Small intestine (tissue), 16 donors: ENCODE measurements at places on chromosomes 5 and 9.

- no peak for DNase-seq
These were observed 154.2 kb downstream of the ESM1 start for GRCh38 chr5:54831233-54831632.

DNA sequence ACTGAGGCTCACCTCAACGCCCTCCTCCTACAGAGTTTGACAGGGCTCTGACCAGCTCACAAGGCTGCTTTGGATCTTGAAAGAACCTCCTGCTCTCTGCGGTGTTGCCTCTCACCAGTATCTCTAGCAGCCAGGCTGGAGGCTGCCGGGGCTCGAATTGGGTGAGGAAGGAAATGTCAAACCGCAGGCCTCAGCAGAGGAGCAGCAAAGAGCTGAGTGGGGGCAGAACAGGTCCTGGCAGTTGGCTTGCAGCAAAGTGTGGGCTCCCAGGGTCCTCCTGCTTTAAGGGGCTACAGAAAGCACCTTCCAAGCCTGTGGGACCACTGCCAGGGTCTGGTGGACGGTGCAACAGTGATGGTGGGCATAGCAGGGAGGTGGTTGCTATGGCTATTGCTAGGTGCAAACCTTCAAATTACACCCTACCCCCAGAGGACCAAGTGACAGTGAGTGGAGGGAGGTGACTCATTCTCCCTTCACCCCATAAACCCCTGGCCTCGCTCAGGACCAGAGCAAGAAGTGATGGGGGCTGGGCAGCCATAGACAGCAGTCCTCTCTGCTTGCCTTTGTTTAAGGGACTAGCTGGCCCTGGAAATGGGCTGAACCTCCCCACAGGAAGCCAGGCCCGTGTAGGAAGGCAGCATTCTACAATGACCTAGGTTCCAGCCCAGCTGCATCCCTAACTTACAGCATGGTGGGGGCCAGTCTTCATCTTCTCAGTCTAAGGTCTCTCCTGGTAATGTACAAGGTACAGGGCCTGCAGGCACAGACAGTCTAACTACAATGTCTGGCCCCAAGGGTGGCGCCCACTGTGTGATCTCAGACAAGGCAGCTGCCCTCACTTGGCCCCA is 18.7 kb downstream of the LCP2 start:
- peak; percentile 13 for DNase-seq

DNA sequence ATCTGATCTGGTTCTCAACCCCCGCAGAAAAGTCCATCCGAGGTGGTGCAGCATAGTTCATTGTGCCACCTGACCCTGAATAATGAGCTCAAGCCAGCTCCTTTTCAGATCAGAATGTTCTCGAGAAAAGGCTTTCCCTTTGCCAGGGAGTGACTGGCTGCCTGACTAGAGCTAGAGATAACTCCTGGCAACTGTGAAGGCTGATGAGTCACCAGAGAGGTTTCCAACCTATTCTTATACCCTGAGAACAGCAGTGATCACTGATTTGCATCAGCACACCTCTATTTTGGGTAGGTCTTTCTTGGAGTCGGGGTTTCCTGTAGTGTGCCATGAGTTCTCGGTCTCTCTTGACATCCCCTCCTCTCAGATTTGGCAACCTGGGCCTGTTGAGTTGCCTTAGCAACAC is 127.9 kb downstream of the PIK3R1 start:
- peak; percentile 88 for DNase-seq

- DNase-seq = no peak
These were observed 11.8 kb downstream of the NREP start for GRCh38 chr5:111745075-111745739.

DNA sequence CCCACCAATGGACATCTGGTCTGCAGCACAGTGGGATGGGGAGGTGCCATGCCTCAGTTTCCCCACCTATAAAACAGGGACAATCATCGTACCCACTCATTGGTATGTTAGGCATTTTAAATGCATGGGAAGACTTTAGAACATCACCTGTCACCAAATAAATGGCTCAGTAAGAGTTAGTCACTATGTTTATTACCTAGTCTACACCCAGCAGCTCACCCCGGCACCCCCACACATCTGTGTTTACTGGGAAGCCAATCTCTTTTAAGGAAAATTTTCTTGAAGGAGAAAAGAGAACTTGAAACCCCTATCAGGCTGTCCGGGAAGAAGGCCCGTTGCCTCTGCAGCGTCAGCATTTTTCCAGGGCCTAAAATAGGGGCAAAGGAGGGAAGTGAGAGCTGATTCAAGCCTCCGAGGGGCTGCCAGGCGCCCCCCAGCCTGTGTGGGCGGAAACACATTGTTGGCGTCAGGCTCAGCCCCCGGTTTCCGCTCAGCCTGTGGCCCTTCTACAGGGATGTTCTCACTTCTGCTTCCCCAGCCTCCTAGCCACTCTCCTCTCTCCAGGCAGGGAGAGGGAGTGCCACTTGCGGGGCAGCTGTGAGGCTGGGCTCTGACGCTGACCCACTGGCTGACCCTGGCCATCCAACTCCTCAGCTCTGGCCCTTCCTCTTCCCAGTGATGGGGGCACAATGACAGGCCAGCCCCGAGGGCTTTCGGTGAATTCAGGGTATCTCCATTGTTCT is 4.6 kb downstream of the CSF1R start:
- no peak for DNase-seq

- no peak for DNase-seq
These were observed 362.3 kb downstream of the MAT2B start for GRCh38 chr5:163867738-163868137.

DNA sequence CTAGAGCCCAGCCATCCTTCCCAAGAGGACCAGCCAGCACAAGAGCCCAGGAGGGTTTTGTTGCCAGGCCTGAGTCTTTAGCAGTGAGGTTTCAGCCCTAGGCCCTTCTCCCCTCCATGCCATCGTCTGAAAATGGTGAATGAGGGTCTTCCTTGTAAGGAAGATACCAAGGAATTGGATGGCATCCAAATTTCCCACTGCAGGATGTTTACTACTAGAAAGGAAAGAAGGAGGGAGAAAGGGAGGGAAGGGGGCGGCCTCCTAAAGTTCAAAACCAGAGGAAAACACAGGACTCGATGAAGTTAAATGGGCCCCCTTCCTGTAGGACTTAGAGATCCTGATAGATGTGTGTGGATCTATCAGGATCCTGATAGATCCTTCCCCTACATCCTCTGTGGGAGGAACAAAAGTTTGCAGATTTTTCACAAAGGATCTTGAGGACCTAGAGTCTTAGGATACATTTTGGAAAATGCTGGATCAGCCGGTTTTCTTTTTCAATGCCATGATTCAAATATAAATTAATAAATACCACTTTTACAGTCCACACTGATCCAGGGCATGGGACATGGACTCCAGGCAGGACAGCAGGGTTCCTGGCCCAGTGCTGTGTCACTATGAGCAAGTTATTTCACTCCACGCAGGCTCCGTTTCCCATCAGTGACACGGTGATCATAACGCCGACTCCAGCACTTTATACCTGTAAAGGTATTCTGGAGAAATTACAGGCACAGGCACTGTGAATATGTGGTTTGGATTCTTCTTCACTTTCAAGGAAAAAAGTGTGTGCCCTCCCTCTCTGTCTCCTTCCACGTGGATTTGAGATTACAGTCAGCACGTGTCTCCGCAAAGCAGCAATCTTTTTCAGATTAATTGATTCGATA is 40.9 kb downstream of the C5orf15 start:
- no peak for DNase-seq

GRCh38 chr9:35813434-35814105 is 1.3 kb downstream of the HINT2 start:
- DNase-seq = peak; percentile 48

DNA sequence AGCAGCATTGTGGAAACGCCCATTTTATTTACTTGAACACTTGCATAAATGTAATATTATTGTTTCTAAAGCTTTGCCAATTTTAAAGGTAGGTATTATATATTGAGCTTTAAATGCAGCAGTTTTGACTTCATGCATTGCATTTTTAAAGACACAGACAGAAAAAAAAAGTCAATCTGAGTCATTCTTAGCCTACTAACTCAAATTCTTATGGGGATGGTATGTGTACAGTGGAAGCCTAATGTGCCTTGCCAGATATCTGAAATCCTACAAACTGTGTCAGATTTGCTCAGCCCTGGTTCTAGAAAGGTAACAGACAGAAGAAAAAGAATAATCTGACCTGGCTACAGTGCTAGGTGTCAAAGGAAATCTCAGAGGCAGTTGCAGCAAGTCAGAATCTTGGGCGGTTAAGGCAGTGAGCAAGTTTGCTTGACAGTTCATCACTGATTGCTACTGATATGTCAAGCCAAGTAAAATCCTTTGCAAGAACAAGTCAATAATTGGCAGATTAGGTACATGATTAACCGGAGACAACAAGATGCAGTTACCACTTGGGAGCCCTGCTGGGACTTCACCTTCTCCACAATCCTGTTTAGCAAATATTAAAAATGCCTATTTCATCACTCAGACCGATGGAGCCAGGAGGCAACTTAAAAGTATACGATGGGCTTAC is 224.8 kb upstream of the WWC1 start:
- no peak for DNase-seq

GRCh38 chr5:108607421-108607820 is 140.3 kb upstream of the FER start:
- DNase-seq = no peak

DNA sequence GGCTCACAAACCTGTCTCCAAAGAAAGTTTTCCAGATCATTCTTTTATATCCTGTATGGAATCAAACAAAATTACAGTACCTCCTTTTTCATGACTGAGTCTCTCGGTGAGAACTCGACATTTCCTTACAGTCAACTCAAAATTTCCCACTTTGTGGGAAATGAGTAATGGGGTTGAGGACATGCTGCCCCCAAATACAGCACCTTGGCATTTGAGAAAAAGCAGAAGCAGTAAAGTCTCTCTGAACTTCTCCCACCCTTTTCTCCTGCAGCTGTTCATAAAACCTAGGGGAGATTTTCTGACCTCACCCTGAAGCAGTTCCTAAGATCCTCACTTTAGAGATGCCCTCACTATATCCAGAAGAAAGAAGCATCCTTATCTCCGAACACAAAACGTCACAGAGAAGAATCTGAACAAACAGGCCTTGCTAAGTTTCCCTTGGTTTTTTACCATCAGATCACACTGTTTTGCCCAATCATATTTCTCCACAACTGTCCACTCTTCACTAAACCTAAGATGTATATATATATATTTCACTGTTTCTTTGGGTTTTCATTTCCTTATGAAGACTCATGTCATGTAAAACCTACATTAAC is 96.1 kb upstream of the APC start:
- no peak for DNase-seq

- DNase-seq = no peak
These were observed 28.4 kb downstream of the ZFP62 start for GRCh38 chr5:180832638-180833068.

DNA sequence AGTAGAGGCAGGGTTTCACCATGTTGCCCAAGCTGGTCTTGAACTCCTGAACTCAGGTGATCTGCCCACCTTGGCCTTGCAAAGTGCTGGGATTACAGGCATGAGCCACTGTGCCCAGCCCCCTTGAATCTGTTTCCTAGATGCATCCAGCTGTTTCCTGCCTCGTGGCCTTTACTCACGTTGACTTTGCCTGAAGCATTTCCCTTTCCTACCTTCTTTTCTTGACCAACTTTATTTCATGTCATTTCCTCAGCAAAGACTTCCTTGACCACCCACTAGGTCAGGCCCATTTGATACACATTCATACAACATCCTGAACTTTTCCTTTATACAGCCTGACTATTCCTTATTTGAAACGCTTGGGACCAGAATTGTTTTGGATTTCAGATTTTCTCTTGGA is 51.0 kb downstream of the DOCK2 start:
- DNase-seq = no peak

- no peak for DNase-seq
These were observed 102.0 kb downstream of the CAVIN4 start for GRCh38 chr9:100679834-100680233.

- peak; percentile 88 for DNase-seq
These were observed 804 bp downstream of the TTC39B start for GRCh38 chr9:15306068-15306756.

DNA sequence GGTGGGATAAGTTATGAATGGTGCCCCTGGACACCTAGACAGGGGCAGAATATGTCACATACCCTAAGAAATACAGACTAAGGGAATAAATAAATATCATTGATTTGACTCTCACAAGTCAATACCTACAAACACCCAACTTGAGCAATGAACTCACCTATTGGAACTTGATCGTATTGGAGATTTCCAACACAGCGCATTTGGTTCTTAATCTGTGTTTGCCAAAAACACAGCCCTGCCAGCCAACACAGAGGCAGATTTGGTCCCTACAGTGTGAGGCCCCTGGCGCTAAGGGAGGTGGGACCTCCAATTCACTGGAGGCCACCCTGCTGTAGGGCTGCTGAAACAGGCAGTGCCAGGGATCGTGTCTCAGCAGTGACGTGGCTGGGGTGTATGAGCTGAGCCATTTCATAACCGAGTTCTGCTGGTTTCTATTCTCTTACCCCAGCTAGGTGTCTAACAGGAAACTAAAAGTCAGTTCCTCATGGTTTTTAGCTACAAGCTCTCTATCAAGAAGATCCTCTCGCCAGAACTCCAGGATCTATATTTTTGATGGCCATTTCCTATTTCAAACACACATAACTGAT is 84.5 kb downstream of the SLC1A1 start:
- DNase-seq = no peak
